ENCODE measurements at places on chromosomes 2 and 18. TPM values are rescaled to one million over a fixed set of nuclear protein-coding genes. Genes with fewer than 3 reads are reported as not detected.

Gene FAHD2A
- total RNA-seq, result 28.2 TPM

Gene PRPF40A
- total RNA-seq, result 124 TPM

Gene GKN1
- total RNA-seq, result not detected

Gene CROCC2
- total RNA-seq, result not detected

Gene RAB6C
- not detected for total RNA-seq

Gene CFC1
- total RNA-seq, result not detected

Gene BUB1
- total RNA-seq, result 3.2 TPM

Gene MOCOS
- 0.47 TPM for total RNA-seq

Gene CDK5R2
- not detected for total RNA-seq

Gene IL37
- total RNA-seq, result not detected

Gene GATA6
- total RNA-seq, result 0.32 TPM

Gene GPR35
- total RNA-seq, result 6.2 TPM

Gene TCF7L1
- total RNA-seq, result not detected

Gene ATP9B
- total RNA-seq, result 65.4 TPM

Gene UGT1A10
- total RNA-seq, result not detected

Gene SPEG
- total RNA-seq, result 23.9 TPM

Gene THOC1
- total RNA-seq, result 53.7 TPM

Gene ANKRD36B
- total RNA-seq, result 64.4 TPM

Gene DSG4
- total RNA-seq, result not detected

Gene C1QL2
- total RNA-seq, result not detected

Gene LYG2
- not detected for total RNA-seq

Gene ZNF142
- 65.0 TPM for total RNA-seq

Gene GNAL
- 0.75 TPM for total RNA-seq

Gene AGXT
- total RNA-seq, result not detected

Gene TRABD2A
- total RNA-seq, result 165 TPM
